ENCODE measurements at places on chromosomes 1 and 21.

DNA sequence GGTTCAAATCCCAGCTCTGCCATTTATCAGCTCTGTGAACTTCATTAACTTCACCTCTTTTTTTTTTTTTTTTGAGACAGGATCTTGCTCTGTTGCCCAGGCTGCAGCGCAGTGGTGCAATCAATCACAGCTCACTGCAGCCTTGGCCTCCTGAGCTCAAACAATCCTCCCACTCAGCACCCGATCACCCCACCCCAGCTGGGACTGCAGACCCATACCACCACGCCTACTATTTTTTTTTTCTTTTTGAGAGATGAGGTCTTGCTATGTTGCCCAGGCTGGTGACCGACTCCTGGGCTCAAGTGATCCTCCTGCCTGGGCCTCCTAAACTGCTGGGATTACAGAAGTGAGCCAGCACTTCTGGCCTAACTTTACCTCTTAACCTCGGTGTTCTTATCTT lies 2.2 kb upstream of the TRIT1 start:
- no peak for DNase-seq

DNA sequence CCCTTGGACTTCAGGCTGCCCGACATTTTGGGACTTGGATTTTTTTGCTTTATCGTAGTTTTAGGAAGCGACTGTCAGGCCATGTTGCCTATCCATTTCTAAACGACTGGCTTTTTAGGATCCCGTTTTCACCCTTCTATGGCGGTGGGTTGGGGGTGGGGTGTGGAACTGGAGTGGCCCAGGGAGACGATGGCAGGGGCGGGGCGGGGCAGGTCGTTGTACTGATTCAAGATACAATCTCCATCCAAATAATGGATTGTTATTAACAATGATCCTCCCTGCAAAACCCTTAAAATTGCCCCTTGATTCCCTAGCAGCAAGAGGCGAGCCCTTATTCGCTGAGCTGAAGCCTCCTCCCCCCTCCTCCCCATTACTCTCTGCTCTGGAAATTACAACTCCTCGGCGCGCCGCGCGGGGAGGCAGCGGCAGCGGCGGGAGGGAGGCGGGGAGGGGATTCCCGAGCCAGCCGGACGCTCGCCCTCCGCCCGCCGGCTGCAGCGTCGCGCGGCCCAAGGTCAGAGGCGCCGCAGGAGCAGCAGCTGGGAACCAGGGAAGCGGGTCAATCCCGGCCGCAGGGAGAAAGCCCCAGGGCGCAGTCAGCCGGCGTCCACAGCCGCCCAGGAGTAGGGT lies at the start of gene TRIM67:
Gene TRIM67, plus strand, starts transcription at position 392 of the 630 bp plus-strand sequence. CDS start 912 bp downstream, outside the sequence.
- DNase-seq: no peak

DNA sequence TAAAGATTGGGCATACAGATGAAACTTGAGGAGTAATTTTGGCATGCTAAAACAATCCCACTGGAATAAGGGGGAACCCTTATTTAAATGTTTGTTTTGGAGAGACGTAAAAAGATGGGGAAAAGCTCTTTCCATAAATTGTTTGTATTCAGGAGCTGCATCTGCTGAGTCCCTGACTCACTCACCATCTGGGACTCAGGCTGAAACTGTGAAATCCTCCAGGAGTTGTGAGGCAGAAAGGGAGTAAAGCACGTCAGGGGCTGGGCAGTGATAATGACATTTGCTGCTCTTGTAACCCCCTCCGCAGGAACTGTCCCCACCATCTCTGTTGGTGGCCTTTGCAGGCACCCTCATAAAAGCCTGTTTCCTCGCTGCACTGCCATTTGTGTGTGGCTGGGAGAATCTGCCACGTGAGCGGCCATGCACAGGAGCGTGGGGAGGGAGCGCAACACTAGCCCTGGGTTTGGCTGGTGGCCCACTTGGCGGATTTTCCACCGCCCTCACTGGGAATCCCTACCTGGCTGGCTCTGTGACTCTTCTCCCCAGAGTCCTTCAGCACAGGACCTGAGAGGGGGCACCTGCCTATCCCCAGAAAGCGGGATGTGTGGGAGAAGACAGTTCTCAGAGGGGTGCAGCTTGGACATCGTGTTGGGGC lies 45.3 kb downstream of the ZSCAN20 start:
- DNase-seq: no peak

GRCh38 chr1:184879876-184880557 lies 94.3 kb downstream of the NIBAN1 start:
- DNase-seq: no peak

- DNase-seq: no peak
Observed at GRCh38 chr1:77845951-77846350, 42.5 kb upstream of the NEXN start.

- DNase-seq: no peak
Observed at GRCh38 chr1:200437556-200438203, 27.8 kb upstream of the ZNF281 start.

- no peak for DNase-seq
Observed at GRCh38 chr1:78760858-78761257, 111.2 kb downstream of the IFI44 start.

DNA sequence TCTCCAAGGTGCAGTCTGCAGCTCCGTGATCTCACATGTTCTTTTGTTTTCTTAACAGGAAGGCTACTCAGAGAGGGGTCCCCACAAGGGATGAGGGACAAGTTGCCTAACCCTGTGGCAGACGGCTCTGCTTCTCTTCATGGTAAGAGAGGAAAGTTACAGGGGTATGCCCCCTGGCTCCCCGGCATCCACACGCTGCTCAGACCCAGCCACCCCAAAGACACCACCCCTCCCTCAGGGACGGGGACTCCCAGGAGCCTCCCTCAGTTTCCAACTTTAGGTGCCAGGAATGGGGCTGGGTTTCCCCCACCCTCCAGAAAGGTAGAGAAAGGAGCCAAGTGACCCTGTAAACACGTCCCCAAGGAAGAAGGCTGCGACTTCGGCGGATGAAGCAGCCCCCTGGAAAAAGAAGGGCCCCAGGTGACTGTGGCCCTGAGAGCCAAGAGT lies 19.7 kb downstream of the OPTC start:
- DNase-seq: no peak

DNA sequence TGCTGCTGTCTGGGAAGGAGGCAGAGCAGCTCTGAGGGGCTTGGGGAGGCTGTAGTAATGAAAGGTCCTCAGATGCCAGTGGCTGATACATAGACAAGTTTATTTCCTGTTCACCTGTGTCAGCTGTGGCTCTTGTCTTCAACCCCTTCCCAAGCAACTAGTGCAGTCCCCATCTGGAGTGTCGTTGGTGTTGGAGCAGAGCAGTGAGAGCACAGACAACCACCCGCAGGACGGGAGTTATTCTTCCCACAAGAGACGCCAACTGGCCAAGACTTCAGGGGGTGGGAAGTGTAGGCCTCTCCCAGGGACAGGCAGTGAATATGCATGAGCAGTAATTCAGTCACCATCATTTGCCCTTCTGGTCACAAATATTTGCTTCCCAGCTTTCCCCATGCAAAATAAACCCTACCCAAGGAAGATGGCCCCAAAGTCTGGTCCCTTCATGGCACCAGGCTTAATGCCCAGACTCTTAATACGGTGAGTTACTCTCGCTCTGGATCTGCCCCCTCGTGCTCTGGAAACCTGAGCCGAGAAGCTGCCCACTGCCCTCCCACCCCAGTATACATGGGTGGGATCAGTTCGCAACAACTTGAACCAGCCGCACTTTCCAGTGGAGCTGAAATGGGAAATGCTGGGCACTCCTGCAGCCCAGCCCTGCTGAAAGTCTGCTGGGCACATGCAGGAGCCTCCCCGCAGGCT lies 153.5 kb upstream of the COL6A1 start:
- DNase-seq: peak; percentile 43

DNA sequence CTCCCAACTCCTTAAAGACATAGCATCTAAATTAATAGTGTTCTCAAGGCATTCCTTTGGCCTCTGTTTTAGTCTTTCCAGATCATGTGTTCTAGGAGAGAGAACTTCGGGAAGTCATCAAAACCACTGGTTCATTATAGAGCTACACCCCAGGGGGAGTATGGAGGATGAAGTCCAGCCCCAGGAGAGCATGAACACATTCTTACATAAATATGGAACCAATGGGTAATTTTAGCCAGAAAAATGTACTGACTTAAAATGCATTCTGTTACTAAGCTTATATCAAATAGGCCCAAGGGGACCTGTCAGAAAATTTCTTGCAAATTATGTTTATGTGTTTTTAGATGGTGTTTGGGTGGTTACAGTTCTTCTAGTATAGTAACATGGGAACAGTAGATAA lies 165.2 kb downstream of the NTMT2 start:
- DNase-seq: no peak

Measured in activated CD8-positive, alpha-beta memory T cell treated with anti-CD3 and anti-CD28 coated beads, Interleukin-2, amount 50 U/mL, for 48 hours (primary cell).